Stimulated activated CD4-positive, alpha-beta T cell treated with anti-CD3 and anti-CD28 coated beads, Interleukin-12 subunit alpha, Interleukin-12 subunit beta, amount 100 ng/mL, for 4 hours (primary cell): ENCODE measurements at places on chromosomes 5 and 9.

GRCh38 chr5:159797261-159797970 lies 118.9 kb upstream of the ADRA1B start:
- DNase-seq: no peak

- no peak for DNase-seq
These were observed 996.4 kb upstream of the WWC1 start for GRCh38 chr5:167294882-167295680.

DNA sequence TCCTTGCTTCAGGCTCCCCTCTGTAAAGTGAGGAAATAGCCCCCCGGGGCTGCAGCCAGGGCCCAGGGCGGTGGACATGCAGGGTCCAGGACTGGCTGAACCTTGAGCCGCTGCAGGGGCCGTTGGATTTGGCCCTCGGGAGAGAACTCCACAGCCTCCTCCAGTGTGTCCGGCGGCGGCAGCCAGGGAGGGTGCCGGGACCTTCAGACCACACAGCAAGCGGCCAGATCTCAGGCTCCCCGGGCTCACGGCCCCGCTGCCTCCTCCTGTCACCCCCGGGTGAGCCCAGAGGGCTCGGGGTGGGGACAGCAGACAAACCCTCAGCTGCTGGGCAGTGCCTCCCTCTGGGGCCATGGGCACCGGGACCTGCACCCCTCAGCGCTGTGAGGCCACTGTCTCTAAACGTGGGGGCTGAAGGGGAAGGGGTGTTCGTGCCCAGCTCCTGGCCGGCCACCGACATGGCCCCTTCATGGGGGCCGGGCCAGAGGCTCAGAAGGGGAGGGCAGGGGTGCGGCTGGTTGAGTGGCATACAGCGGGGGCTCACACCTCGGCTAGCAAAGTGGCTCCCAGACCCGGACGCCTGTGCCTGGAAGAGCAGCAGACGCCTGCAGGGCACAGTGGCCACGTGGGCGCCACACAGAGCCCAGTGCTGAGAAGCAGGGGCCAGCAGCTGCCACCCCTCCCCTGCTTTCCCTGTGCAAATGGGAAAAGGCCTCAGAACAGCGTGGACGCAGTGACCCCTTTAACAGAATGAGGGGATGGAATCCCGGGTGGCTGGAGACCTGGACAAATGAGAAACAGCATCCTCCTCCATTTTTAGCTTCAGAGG lies 19.7 kb downstream of the SLC9A3 start:
- DNase-seq: no peak

GRCh38 chr5:320524-321229 lies 837 bp upstream of the AHRR start:
- no peak for DNase-seq

DNA sequence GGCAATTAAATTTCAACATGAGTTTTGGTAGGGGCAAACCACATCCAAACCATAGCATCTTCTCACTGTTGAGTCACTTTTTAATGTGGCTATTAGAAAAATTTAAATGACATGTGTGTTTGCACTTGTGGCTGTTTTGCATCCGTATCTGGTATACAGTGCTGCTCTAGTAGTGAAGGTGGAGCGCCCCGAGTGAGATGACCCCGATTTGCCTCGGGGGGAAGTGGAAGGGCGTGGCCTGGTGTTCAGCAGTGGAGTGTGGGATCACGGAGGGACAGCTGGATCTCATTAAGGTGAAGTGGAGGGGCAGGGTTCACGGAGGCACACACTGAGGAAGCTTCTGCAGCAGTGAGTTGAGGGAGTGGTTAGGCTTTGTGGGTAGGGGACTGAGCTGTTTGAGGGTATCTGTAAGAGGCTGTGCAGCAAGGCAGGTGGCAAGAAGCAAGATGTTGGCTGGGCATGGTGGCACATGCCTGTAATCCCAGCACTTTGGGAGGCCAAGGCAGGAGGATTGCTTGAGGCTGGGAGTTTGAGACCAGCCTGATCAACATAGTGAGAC lies 6.2 kb upstream of the GMCL2 start:
- DNase-seq: no peak

DNA sequence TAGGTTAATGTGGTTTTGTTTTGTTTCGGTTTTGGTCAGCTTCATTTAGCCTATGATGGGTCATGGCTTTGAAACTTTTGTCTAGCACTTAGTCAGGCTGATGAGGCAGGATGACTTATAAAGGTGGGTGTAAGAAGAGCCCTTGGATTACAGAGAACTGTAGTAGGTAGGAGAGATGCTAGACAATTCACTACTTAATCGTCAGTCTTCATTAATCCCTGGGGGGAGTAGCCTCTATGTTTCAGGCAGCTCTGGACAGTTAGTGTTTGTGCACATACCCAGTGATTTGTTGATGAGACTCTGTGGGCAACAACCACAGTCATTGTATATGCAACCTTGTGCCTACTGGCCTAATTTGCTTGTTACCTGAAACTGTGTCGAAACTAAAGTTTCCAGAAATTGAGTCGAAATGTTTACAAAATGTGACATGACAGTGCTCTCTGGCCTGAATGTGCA lies 113.3 kb downstream of the MTREX start:
- DNase-seq: no peak

- no peak for DNase-seq
These were observed 39.7 kb upstream of the SPRY4 start for GRCh38 chr5:142364251-142365145.

- DNase-seq: no peak
These were observed 65.8 kb downstream of the TSTD2 start for GRCh38 chr9:97567182-97567893.

DNA sequence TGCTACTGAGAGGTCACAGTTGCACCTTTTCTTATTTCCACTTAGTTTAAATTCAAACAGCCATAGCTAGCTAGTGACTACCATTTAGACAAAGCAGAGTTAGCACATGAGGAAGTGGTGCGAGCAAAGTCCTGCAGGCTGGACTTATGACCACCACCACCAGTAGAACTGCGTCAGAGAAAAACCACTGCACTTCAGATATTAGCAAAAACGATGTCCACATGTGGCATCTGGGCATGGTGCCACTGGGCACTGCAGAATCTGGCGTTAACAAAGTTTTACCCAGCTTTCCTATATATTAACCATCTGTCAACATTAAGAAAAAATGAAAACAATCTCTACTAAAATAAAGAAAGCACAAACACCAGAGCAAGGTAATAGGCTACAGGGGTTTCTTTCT lies 80.1 kb downstream of the SPTLC1 start:
- DNase-seq: no peak

DNA sequence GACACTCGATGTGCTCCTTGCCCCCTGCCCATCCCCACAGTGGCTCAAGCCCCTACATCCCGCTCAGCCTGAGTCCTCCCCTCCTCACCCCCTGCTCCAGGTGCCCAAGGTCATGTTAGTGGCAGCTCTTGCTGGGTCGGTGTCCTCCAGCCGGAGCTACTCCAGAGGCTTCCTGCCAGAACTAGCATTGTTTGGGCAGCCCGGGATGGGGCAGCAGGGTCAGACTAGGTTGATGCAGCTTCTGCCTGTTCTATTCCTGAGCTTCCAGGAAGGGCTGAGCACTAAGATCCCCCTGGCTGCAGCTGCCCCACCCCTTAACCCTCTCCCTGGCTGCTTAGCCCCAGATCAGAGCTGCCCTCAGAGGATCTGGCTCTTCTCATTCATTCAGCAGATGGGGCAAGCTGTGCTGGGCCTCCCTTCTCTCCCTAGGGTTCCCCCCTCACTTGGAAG lies 671 bp downstream of the RGS14 start:
- no peak for DNase-seq

DNA sequence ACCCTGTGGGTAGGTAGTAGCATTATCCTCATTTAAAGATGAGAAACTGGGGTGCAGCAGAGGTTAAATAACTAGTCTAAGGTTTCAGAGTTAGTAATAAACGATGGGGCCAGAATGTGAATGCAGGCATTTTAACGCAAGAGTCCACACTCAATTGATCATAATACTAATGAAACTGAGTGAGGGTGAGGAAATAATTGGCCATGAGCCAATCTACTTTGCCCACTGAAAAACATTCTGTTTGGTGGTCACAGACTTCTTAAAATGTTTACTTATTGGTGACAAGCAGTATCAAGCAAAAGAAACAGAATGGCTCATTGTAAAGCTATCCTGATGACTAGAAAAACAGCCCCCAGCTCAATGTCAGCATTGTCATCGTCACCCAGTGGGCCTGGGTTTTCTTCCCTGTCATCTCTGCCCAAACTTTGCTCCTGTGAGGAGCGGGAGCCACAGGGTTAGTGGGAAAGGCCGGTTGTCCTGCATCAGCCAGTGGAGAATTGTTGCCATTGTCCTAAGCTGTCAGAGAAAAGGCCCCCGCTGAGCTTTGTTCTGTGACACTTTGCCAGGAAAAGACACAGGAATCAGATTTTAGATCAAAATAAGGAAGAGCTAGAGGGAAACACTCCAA lies 77.3 kb upstream of the MAN2A1 start:
- DNase-seq: no peak

DNA sequence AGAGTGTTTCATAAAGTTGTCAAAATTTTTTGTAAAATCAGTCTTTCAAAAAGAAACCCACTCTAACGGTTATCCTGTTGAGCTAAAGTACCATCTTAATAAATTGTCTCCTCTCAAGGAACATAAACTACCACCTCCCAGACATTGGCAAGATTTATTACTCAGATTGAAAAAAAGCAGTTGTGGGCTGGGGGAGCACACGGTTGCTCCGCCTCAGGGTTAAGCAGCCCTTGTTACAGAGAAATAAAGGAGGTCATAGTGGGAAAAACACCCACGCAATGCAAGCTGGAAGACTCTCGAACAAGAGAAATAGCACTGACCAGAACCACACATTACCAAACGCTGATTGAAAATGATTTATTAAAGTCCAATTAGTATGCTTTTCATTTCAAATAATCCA lies 165.3 kb downstream of the LPAR1 start:
- DNase-seq: no peak

GRCh38 chr9:125893277-125893676 lies 146.1 kb downstream of the PBX3 start:
- no peak for DNase-seq

DNA sequence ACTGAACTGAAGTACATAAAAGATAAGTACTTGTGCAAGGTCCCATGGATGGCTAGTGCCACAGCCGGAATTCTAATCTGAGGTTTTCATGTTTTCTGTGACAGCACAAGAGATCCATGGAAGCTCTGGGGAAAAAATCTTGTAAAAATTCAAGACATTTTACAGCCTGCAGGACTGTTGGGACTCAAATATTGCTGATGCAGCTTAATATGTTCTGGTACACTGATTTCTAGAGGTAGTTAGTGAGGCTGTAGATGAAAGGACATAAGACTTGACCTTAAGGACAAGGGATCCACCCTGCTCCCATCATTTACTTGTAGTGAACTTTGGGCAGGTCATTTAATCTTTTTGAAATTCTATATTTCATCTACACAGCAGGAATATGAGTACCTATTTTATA lies 390.4 kb downstream of the TLE4 start:
- no peak for DNase-seq

DNA sequence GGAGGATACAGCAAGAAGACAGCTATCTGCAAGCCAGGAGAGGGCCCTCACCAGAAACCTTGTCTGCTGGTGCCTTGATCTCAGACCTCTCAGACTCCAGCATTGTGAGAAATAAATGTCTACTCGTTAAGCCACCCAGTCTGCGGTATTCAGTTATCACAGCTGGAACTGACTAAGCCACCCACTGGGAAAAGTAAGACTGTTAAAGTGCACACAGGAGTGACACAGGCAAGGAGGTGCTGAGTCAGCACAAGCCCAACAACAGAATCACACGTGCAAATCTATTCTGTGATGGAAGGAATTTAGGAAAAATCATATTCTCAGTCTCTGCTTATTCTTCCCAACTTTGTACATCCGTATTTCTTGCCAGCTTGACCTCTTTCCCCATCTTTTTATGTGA lies 200.0 kb downstream of the NR2F1-AS1 start:
- DNase-seq: no peak

- no peak for DNase-seq
These were observed 669 bp upstream of the ZFP37 start for GRCh38 chr9:113057193-113057592.

DNA sequence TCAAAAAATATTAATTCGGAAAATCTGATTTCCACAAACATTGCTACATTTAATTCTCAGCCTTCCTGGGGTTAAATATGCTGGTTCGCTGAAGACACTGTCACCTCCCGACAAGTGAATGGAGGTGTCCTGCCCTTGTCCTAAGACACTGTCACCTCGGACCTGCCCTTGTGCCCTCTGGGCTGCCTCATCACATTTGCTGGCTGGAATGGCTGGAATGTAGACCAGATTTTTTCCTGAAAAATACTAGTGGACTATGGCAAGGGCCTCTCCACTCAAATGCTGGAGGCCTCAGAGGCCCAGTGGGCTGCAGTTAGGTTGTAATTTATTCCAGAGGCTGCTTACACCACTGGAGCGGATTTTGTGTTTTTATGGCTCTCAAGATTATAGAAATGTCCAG lies 28.2 kb downstream of the CACNA1B start:
- DNase-seq: no peak

GRCh38 chr9:134986957-134987356 lies 69.2 kb upstream of the FCN1 start:
- DNase-seq: no peak

DNA sequence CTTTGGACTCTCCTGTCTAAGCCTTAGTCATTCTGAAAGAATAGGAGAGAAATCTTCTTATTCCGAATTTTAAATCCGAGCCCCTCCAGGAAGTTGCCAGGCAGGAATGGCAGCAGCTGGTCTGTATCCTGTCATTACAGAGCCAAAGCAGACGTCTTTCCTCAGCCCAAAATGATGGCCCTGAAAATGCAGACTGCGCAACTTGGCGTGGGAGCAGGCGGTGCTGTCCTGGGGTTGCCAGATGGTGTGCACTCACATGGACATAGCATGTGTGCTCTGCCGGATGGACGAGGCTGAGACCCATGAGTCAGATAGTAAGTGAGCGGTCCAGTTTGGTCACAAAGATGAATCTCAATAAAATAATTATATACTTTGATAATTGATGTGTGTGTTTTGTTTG lies 410.4 kb downstream of the KCTD16 start:
- no peak for DNase-seq

GRCh38 chr5:30900367-30900766 lies 293.1 kb upstream of the CDH6 start:
- no peak for DNase-seq

GRCh38 chr9:27154908-27155307 lies 45.9 kb downstream of the TEK start:
- DNase-seq: no peak

GRCh38 chr5:179406031-179406961 lies 61.0 kb upstream of the ADAMTS2 start:
- no peak for DNase-seq

GRCh38 chr9:119968836-119969707 lies 599.8 kb upstream of the BRINP1 start:
- peak; percentile 30 for DNase-seq
